Amygdala (tissue), 56 donors: ENCODE measurements at places on chromosomes 4 and X.

- DNase-seq, result no peak
Measured at GRCh38 chr4:65242156-65242846, 428.0 kb downstream of the EPHA5 start.

DNA sequence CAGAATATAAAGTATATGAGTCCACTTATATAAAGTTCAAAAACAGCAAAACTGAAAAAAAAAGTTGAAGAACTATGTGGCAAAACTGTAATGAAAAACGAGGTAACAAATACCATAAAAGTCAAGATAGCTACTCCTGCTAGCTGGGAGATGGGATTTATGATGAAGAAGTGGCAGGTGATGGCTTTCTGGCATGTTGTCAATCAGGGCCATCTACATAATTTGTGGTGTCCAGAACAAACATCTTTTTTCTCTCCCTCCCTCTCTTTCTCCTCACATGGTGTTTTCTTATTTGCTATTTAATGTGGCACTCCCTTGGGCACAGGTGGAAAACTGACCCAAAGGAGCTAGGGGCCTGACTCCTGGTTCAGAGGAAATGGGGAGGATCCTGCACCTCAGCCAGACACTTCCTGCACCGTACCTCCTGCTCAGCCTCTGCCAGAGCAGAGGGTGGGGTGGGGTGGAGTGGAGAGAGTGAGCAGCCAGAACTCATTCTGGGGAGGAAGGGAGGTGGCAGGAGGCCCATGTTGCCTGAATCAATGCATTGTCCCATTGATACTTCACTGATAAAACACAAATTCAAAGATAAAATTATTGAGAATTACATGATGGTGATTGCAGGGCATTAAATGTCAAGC is 5.3 kb upstream of the SAP30 start:
- DNase-seq, result no peak

GRCh38 chrX:109626637-109627036 is 1.7 kb upstream of the KCNE5 start:
- no peak for DNase-seq

DNA sequence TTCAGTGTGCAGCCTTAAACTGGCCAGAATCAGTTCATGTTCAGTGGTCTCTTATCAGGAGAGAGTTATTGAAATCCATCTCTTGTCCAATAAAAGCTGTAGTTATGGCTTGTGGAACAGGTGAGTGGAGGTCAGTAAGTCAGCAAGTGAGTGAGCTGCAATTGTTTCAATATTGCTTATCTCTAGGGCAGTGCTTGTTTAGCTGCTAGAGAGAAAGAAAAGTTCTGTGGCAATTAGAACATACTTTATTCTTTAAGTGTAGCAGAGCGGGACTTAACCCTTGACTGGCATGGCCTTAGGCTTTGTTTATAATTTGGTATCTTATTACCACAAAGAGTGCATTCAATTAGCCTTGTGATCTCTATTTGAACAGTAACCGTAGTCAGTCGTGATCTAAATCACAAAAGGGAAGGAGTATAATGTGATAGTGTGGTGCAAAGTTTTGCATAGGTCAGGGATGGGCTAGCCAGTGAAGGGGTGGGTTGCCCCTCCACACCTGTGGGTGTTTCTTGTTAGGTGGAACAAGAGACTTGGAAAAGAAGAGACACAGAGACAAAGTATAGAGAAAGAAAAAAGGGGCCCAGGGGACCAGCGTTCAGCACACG is 6.9 kb upstream of the ETDC start:
- DNase-seq, result no peak

- DNase-seq, result no peak
Measured at GRCh38 chr4:180539284-180539683, 1703.9 kb upstream of the TENM3 start.

GRCh38 chr4:60847614-60848013 is 352.5 kb upstream of the ADGRL3 start:
- DNase-seq, result no peak

GRCh38 chr4:119653990-119654389 is 25.4 kb upstream of the PDE5A start:
- DNase-seq, result no peak

- DNase-seq, result no peak
Measured at GRCh38 chr4:188270273-188271069, 131.2 kb downstream of the TRIML1 start.

- DNase-seq, result no peak
Measured at GRCh38 chr4:126595643-126596042, 1037.1 kb upstream of the INTU start.

DNA sequence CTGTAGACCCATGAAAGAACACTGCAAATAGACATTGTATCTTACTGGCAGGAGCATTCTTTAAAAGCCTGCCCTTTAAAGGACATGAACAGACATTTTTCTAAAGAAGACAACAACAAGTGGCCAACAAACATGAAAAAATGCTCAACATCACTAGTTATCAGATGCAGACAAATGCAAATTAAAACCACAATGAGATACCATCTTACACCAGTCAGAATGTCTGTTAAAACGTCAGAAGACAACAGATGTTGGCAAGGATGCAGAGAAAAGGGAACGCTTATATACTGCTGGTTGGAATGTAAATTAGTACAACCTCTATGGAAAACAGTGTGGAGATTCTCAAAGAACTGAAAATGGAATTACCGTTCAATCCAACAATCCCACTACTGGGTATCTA is 77.2 kb downstream of the ATP10D start:
- DNase-seq, result no peak

DNA sequence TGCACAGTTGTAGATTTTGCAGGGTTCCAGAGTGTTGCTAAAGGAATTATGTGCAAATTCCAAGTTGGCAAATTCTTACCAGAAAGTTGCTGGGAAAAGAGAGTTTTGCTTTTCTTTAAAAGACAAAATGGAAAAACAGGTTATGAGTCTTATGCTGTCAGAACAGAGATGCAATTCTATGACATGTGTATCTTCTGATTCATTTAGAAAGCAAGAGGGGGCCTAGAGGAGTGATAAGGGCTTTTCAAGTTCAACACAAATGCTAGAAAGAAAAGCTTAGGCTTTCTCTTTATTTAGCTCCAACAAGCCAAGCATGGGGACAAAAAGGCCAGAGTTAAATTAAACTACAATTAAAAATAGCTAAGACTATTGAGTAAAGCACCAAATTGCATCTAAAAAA is 72.4 kb upstream of the GATB start:
- no peak for DNase-seq

DNA sequence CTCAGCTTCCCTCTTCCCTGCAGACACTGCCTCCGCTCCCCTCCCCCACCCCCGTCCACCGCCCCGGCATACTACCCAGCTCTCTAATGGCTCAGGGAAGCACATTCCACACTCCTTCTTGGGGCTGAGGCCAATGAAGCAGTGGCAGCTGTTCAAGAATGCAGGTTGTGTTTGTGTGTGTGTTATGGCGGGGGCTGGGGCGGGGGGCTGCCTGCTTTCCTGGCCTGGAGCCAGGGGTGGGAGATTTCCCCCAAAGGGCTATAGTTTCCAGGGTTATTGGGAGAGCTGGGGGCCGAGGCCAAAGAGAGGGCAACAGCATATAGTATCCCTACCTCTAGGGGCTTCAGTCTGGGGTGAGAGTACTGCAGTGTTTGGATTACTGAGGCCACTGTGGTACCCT is 149.4 kb downstream of the EFNB1 start:
- no peak for DNase-seq

- no peak for DNase-seq
Measured at GRCh38 chrX:69033936-69034335, 131.3 kb downstream of the PJA1 start.

DNA sequence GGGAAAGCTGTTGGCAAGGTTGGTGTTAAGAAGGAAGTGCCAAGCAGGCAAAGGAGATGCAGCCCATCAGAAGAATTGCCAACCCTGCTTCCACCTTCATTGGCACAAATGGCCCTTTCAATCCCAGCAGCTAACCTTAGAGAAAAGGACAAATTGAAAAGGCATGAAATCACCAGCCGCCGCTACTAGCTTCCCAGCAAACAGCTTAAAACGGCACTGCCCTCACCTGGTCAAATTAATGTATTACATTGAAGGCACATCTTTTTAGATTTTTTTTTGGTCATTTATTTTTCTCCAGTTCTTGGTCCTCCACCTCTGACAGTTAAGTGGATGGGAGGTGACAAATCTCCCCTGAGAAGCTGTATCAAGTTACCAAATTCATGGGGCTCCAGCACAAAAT is 51.0 kb upstream of the NHSL2 start:
- no peak for DNase-seq

GRCh38 chr4:121156822-121157769 is 7.0 kb downstream of the TNIP3 start:
- no peak for DNase-seq

GRCh38 chrX:84339507-84340364 is 151.7 kb upstream of the RPS6KA6 start:
- no peak for DNase-seq

- no peak for DNase-seq
Measured at GRCh38 chr4:186020106-186020792, 48.7 kb upstream of the TLR3 start.

- no peak for DNase-seq
Measured at GRCh38 chr4:24968278-24968677, 55.4 kb upstream of the CCDC149 start.

DNA sequence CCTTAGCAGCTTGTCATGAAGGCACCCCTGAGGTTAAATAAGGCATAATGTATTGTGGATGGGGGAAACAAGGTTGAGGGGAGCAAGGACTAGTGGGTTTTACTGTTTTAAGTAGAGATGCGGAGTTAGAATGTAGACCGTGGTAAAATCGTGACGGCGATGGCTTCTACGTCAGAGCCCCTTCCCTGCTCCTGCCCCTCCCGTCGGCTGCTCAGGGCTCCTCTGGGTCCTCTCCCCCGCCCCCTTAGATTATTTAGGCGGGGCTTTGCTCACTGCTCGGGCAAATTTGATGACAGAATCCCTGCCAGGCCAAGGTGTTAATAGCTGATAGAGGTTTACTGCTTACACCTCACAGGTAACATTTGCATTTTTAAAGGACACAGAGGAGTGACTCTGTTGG is 2.3 kb downstream of the FRMPD3 start:
- DNase-seq, result no peak

DNA sequence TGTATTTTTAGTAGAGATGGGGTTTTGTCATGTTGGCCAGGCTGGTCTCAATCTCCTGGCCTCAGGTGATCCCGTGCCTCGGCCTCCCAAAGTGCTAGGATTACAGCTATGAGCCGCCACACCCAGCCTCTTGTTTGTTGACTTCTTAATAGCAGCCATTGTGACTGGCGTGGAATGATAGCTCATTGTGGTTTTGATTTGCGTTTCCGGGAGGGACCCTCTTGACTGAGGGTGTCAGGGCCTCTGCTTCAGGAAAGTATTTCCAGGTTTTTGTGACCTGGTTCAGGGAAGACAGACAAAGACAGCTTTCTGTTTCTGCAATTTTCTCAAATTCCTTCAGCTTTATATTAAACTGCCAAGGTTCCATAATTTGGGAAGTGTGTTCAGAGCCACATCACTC is 15.1 kb downstream of the CSF2RA start:
- no peak for DNase-seq

GRCh38 chrX:41022566-41022965 is 62.7 kb upstream of the USP9X start:
- DNase-seq, result no peak

DNA sequence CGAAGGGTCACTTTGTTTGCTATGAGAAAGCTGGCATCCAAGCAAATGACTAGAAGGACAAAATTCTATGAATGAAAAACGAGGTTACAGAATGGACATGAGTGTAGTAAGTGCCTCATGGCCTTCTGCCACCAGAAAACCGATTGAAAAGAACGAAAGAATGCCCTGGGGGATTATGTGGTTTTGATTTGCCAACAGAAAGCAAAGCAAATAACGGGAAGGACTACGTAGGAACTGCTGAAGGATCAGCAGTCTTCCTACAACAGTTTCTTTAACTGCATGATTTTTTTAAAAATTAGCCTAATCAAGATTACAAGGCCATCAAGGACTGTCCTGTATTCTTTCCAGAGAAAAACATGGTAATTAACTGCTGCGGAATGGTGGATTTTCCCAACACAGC is 50.6 kb downstream of the NRK start:
- DNase-seq, result no peak

- no peak for DNase-seq
Measured at GRCh38 chr4:168707205-168707604, 210.4 kb downstream of the PALLD start.

- DNase-seq, result no peak
Measured at GRCh38 chrX:132482632-132483031, 6.2 kb downstream of the MBNL3 start.

DNA sequence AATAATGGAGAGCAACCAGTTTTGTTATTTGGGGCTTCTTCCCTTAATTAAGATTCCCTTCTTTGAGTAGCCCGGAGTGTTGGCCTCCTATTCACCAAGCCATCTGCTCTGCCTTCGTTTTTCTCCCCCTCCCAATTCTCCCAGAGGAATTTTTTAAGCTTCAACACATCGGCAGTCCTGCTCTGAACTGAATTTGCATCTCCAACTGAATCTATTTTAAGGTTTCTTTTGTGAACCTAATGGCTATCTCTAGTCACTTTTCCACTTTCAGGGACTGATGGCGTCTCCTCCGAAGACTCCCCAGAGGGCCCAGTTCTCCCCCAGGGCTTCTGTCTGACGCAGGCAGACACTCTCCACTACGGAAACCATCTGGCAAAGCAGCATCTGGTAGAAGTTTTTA is 280.2 kb downstream of the ADGRA3 start:
- DNase-seq, result no peak

DNA sequence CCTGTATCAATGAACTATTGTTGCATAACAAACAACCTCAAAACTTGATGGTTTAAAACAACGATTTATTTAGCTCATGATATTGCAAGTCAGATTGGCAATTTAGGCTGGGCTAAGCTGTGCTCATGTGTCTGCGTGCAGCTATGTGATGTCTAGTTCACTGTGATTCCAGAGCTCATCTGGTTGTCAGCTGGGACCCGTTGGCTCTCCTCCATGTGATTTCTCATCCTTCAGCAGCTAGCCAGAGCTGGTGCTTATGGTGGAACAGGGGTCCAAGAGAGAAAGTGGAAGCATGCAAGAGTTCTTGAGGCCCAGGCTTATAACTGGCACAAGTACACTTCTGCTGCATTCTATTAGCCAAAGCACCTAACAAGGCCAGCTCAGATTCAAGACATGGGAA is 28.8 kb upstream of the TRPC3 start:
- no peak for DNase-seq

GRCh38 chr4:17316566-17316965 is 195.3 kb downstream of the QDPR start:
- DNase-seq, result no peak

DNA sequence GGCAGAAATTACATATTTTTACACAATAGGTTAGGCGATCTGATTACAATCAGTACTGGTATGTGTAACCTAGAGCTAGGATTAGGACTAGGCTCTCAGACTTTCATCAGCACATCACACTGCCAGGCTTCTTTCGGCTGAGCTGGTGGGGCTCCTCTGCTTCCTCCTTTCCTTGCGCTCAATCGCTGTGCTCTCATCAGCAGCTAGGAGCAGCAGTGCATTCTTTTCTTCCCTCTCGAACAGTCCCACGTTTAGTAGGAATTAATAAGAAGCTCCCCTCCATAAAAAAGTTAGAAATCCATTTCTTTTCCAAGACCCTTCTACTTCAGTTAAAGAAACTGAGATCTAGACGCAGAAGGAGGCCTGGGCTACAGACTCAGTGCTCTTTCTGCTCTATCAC is 350.4 kb downstream of the SPRY1 start:
- no peak for DNase-seq
